Hematopoietic multipotent progenitor cell treated with erythropoietin and hydrocortisone succinate and interleukin-3 and kit ligand, for 4 days (in vitro differentiated cells): ENCODE measurements at places on chromosomes 16 and 17.

DNA sequence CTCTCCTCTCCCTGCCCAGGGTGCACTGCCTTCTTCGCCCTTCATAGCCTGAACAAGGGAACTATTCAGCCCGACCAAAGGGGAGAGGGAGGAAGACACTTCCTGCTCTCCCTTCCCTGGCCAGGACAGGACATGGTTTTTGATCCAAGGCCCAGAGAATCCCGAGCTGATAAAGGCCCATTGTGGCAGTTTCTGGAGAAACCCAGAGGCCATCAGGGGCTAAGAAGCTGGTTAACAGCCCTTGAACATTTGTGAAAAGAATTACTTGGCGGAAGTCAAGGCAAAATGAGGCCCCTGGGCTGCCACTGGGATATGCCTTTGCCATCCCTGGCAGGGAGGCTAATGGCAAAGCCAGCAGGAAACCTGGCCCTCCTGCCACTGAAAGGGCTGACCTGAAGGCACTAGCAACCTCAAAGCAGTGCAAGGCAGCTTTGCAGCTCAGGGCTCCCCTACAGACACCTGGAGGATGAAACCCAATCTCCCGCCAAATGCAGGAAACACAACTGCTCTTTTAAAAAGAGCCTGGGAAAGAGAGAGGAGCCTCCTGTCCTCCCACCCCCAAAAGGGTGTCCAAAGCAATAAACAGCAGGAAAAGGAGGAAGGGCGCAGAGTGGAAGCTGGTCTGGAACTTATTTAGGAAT lies 12.6 kb downstream of the PHB1 start:
- DNase-seq = no peak

GRCh38 chr17:49431743-49432142 lies 17.1 kb upstream of the PHB1 start:
- DNase-seq = no peak

DNA sequence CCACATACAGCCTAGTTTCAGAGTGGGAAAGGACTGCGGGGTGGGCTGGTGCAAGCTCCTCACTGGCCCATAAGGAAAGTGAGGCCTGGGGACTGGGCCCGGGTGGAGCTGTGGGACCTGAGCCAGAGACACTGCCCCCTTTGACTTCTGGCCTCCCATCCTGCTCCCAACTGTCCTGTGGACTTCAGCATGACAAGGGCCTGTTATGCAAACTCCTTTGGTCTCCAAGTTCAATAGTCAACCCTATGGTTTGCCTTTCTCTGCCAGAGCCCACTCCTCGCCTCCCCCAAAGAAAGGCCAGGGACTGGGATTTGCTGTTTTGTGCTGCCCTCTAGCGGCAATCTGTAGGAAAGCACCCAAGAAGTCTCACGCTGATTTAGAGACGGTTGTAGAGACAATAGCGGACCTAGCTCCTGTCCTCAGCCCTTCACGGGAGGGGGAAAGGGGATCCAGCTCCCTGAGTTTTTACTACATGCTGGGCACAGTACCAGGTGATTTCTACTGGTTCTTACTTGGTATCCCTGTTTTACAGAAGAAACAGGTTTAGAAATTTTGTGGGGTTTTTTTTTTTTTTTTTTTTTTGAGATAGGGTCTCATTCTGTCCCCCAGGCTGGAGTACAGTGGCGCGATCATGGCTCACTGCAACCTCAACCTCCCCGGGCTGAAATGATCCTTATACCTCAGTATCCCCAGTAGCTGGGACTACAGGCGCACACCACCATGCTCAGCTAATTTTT lies 1.2 kb upstream of the TLCD3B start:
- DNase-seq = peak; percentile 86

DNA sequence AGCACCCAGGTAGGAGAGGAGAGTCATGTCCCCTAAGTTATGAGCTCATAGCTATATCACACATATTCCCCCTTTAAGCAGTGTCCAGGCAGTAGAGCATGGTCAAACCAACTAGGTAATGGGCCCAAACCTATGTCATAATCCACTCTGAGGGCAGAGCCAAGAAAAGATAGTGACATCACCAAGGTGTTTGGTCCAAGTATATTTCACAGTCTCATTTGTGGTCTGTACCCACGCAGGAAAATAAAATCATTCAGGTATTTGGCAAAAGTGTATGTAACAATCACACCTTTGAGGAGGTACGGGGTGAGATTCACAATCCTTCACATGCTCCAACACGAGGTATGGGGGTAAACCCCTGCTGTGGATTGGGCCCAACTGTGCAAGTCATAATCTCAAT lies 2112.8 kb downstream of the TP53TG3F start:
- DNase-seq = no peak

- DNase-seq = no peak
These were observed 2.2 kb downstream of the KRT12 start for GRCh38 chr17:40864661-40865390.

GRCh38 chr16:88792668-88793250 lies 7.7 kb upstream of the PIEZO1 start:
- no peak for DNase-seq

DNA sequence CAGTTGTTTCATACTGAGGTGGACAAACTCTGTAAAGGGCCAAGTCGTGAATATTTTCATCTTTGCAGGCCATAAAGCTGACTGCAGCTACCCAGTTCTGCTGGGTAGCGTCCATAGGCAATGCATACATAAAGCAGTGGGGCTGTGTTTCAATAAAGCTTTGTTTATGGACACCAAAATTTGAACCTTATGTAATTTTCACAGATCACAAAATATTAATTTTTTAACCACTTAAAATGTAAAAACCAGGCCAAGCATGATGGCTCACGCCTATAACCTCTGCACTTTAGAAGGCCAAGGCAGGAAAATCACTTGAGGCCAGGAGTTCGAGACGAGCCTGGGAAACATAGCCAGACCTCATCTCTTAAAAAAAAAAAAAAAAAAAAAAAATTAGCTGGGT lies 148.0 kb downstream of the CCDC182 start:
- no peak for DNase-seq

GRCh38 chr17:16322636-16323035 lies 30.6 kb downstream of the CENPV start:
- no peak for DNase-seq

GRCh38 chr17:61904094-61904710 lies 23.6 kb downstream of the INTS2 start:
- no peak for DNase-seq

GRCh38 chr17:73261952-73262675 lies 434 bp upstream of the CPSF4L start:
- no peak for DNase-seq

- peak; percentile 41 for DNase-seq
These were observed 1.6 kb downstream of the CHD9 start for GRCh38 chr16:53056392-53056881.

GRCh38 chr16:11602321-11602720 lies 15.6 kb upstream of the LITAF start:
- DNase-seq = no peak

DNA sequence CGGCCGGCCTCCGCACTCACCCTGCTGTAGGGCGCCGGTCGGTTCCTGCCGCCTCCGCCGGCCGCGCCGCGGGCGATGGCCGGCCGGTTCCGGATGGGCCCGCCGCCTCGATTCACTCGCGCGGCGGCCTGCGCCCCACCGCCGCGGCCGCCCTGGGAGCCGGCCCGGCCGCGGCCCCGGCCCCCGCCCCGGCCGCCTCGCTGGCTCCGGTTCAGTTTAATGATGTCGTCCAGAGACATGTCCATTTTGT lies 158 bp downstream of the ALYREF start:
- no peak for DNase-seq

GRCh38 chr17:67435122-67435521 lies 58.0 kb downstream of the PITPNC1 start:
- DNase-seq = peak; percentile 86

GRCh38 chr17:77709594-77709993 lies 248.9 kb upstream of the TNRC6C start:
- no peak for DNase-seq

- peak; percentile 55 for DNase-seq
These were observed 16.6 kb downstream of the TUBD1 start for GRCh38 chr17:59876107-59876506.

- no peak for DNase-seq
These were observed 250.4 kb upstream of the PMFBP1 start for GRCh38 chr16:72422308-72422897.

DNA sequence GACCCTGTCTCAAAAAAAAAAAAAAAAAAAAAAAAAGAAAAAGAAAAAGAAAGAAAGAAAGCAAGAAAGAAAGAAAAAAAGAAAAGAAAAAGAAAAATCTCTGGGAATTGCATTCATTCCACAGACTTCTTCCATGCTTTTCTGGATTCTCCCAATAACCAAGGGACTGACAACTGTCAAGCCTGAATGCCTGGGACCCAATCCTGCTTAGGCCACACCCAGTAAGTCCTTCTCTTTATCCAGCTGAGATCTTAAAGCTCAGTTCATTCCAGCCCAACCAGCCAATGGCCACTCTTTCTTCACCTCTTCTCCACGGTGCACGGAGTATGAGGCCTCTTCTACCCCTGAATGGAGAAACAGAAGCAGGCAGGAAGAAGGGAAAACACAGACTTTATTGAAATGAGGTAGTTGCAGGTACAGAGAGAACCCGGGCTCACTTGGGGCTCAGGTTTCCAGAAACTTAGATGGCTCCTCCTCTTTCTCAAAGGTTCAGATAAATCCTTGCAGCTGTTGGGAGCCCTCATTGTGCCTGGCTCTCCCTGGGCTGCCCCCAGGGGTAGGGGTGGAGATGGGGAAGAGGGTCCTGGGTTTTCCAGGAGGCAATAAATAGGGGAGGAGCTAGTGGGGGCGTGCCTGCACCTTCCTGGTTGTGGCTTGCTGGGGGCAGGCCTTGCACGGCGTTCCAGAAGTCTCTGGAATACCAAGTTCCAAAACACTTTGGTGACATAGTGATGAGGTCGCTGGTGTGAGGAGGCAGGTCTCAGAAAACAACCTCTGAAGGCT lies 2.5 kb downstream of the HOXB1 start:
- no peak for DNase-seq

GRCh38 chr16:79639576-79640311 lies 39.2 kb upstream of the MAF start:
- DNase-seq = no peak

- no peak for DNase-seq
These were observed 127.3 kb downstream of the KATNIP start for GRCh38 chr16:27677263-27677662.

- no peak for DNase-seq
These were observed 32.6 kb upstream of the SHISA9 start for GRCh38 chr16:12868788-12869187.

DNA sequence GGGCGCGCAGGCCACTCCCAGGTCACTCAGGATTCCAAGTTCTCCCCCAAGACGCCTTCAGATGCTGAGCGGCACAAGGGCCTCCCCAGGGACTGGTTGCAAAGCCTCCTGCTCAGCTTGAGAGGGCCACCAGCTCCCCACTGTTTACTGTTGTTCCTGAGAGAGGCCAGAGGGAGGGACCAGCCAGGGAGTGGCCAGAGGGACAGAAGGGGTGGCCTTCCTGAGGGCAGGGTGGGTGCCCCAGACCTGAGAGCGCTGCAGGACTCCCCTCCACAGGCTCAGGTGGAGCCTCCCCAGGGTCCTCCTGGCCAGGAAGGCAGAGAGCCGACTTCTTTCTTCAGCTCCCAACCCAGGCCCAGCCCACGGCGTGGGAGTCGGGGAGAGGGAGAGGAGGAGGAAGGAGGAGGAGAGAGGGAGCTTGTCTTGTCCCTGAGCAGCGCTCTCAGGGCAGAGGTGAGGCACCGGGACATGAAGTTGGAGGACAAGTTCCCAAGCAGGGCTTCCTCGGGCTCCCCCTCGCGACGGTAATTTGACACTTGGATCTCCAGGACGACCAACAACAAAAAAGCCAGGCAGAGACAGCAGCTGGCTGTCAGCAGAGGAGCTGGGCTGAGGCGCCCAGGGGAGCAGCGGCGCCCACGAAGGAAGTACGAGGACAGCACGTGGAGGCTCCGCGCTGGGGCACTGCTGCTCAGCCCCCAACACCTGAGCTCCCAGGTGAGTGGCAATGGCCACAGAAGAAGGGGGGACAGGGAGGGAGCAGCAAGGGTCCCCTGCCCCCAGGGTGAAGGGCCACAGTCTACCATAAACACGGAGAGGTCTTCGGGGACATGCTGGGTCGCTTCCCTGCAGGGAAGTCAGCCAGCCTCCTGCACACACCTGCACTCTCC lies 497 bp downstream of the SMIM5 start:
- peak; percentile 96 for DNase-seq

DNA sequence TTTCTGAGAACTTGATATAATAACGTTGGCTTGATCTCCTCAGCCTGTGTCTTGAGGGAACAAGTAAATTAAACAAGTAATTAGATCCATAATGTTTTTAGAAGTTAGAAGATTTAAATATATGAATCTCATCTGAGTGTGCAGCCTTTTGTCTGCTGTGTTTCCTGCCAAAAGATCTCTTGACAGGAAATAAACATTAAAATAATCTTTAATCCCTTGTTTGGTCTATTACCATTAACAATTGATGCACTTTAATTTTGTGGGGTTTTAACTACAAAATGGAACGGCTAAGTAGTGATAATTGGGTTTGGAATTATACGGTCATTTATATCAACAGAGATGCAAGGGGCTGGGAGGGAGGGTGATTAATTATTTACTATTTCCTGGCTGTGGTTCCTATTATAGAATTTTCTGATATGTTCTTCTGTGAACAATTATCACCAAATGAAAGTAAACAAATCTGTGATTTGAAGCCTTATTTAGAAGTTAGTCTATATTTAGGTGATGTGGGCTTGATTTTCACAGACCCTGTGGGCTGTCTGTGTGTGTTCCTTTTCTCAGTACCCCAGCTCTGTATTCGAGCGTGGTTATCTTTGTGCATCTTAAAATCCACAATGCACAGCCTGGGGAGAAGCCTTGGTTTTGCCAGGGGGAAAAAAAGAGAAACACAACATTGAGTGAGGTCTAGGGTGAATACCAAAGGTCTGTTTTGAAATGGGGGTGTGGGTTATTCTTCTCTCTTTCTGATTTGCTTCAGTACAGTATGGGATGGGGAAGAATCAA lies 556.1 kb downstream of the WWOX start:
- DNase-seq = no peak
